A549 treated with ZK216348 at 1 μM for 4 hours (cell line): ENCODE measurements at places on chromosomes 11 and 22. TPM values are rescaled to one million over a fixed set of nuclear protein-coding genes. Genes with fewer than 3 reads are reported as not detected.

Gene OR5A2
- not detected in 5 replicates for total RNA-seq

Gene WNT11
- total RNA-seq = 0.75 to 2.1 TPM (median 1.5 TPM) in 5 replicates

Gene ZNF215
- 1.0 to 1.7 TPM (median 1.2 TPM) in 5 replicates for total RNA-seq

Gene POU2AF1
- total RNA-seq = not detected in 5 replicates

Gene CCDC88B
- 9.6 to 15.0 TPM (median 10.9 TPM) in 5 replicates for total RNA-seq

Gene KRTAP5-8
- not detected in 5 replicates for total RNA-seq

Gene RIMBP3C
- 0.13 to 0.64 TPM (median 0.22 TPM) in 5 replicates for total RNA-seq

Gene SH3BP1
- 1.6 to 3.3 TPM (median 2.1 TPM) in 5 replicates for total RNA-seq

Gene CSNK2A3
- total RNA-seq = 1.8 to 2.8 TPM (median 1.9 TPM) in 5 replicates

Gene SYTL2
- 8.7 to 20.6 TPM (median 10.6 TPM) in 5 replicates for total RNA-seq

Gene SNU13
- 121 to 188 TPM (median 163 TPM) in 5 replicates for total RNA-seq

Gene TMEM191B
- total RNA-seq = 0.60 to 2.6 TPM (median 1.0 TPM) in 4 of 5 replicates, not detected in the other

Gene H19
- 6.6 to 16.7 TPM (median 12.0 TPM) in 5 replicates for total RNA-seq

Gene TRIM51
- not detected in 5 replicates for total RNA-seq

Gene TNKS1BP1
- 56.8 to 94.4 TPM (median 86.4 TPM) in 5 replicates for total RNA-seq

Gene UBQLN3
- not detected in 5 replicates for total RNA-seq

Gene USP35
- 5.5 to 9.6 TPM (median 8.4 TPM) in 5 replicates for total RNA-seq

Gene OR5P2
- not detected in 5 replicates for total RNA-seq

Gene NPAS4
- not detected in 5 replicates for total RNA-seq

Gene SPTBN2
- 9.3 to 14.5 TPM (median 10.5 TPM) in 5 replicates for total RNA-seq

Gene DTX4
- total RNA-seq = 3.9 to 5.3 TPM (median 4.6 TPM) in 5 replicates

Gene SCN3B
- 0.08 to 0.31 TPM (median 0.13 TPM) in 5 replicates for total RNA-seq

Gene RHOD
- total RNA-seq = 28.9 to 58.5 TPM (median 44.9 TPM) in 5 replicates

Gene NLRP14
- not detected in 5 replicates for total RNA-seq

Gene ART1
- total RNA-seq = not detected in 5 replicates

Gene KIAA1671
- total RNA-seq = 8.2 to 13.0 TPM (median 10.6 TPM) in 5 replicates

Gene SLC25A22
- 17.4 to 39.6 TPM (median 35.3 TPM) in 5 replicates for total RNA-seq

Gene CYP2D6
- total RNA-seq = 0.40 to 0.54 TPM (median 0.50 TPM) in 5 replicates

Gene SAA4
- not detected in 5 replicates for total RNA-seq

Gene MRPL21
- total RNA-seq = 108 to 148 TPM (median 131 TPM) in 5 replicates

Gene MMP12
- 0.12 to 0.13 TPM in 2 of 5 replicates, not detected in the others for total RNA-seq

Gene OLFML1
- total RNA-seq = not detected in 5 replicates

Gene RGL4
- total RNA-seq = not detected in 5 replicates

Gene TREH
- not detected in 5 replicates for total RNA-seq

Gene NPTXR
- total RNA-seq = 8.3 to 15.1 TPM (median 11.2 TPM) in 5 replicates

Gene DGCR6
- 0.69 to 2.1 TPM (median 0.97 TPM) in 5 replicates for total RNA-seq

Gene ATG13
- 38.3 to 59.5 TPM (median 55.5 TPM) in 5 replicates for total RNA-seq

Gene LRRC75B
- total RNA-seq = 5.1 to 9.9 TPM (median 8.1 TPM) in 5 replicates

Gene LAYN
- total RNA-seq = 4.1 to 4.4 TPM (median 4.2 TPM) in 5 replicates

Gene PRAME
- total RNA-seq = 97.4 to 115 TPM (median 110 TPM) in 5 replicates

Gene TEAD1
- total RNA-seq = 37.9 to 82.5 TPM (median 64.4 TPM) in 5 replicates

Gene P2RY2
- 7.2 to 15.2 TPM (median 12.8 TPM) in 5 replicates for total RNA-seq

Gene ZP1
- 0.22 to 0.64 TPM (median 0.32 TPM) in 4 of 5 replicates, not detected in the other for total RNA-seq

Gene PGA5
- not detected in 5 replicates for total RNA-seq

Gene KLHL35
- total RNA-seq = 0.68 to 1.9 TPM (median 1.4 TPM) in 5 replicates

Gene SLCO2B1
- 3.3 to 5.1 TPM (median 4.2 TPM) in 5 replicates for total RNA-seq

Gene F2
- 2.0 to 3.0 TPM (median 2.4 TPM) in 5 replicates for total RNA-seq

Gene FAM180B
- total RNA-seq = 0.33 TPM in 1 of 5 replicates, not detected in the others

Gene ARHGAP8
- 1.2 to 2.0 TPM (median 1.4 TPM) in 5 replicates for total RNA-seq

Gene PGGHG
- 5.8 to 14.1 TPM (median 10.6 TPM) in 5 replicates for total RNA-seq

Gene SCGB2A2
- not detected in 5 replicates for total RNA-seq

Gene C22orf31
- total RNA-seq = not detected in 5 replicates

Gene THOC5
- total RNA-seq = 25.2 to 33.7 TPM (median 30.5 TPM) in 5 replicates

Gene IPO7
- total RNA-seq = 68.4 to 114 TPM (median 98.7 TPM) in 5 replicates

Gene C1QTNF4
- 0.23 TPM in 1 of 5 replicates, not detected in the others for total RNA-seq
